ENCODE measurements at places on chromosomes 16 and 17.
A peak's percentile ranks its signal among the peaks of the same experiment; 100 is the strongest.

GRCh38 chr17:82449131-82449882, 1.2 kb downstream of the CYBC1 start:
- DNase-seq = no peak

GRCh38 chr17:50125420-50125997, 4.5 kb downstream of the SAMD14 start:
- no peak for DNase-seq

GRCh38 chr17:54608634-54609155, 292.0 kb upstream of the TOM1L1 start:
- DNase-seq = no peak

DNA sequence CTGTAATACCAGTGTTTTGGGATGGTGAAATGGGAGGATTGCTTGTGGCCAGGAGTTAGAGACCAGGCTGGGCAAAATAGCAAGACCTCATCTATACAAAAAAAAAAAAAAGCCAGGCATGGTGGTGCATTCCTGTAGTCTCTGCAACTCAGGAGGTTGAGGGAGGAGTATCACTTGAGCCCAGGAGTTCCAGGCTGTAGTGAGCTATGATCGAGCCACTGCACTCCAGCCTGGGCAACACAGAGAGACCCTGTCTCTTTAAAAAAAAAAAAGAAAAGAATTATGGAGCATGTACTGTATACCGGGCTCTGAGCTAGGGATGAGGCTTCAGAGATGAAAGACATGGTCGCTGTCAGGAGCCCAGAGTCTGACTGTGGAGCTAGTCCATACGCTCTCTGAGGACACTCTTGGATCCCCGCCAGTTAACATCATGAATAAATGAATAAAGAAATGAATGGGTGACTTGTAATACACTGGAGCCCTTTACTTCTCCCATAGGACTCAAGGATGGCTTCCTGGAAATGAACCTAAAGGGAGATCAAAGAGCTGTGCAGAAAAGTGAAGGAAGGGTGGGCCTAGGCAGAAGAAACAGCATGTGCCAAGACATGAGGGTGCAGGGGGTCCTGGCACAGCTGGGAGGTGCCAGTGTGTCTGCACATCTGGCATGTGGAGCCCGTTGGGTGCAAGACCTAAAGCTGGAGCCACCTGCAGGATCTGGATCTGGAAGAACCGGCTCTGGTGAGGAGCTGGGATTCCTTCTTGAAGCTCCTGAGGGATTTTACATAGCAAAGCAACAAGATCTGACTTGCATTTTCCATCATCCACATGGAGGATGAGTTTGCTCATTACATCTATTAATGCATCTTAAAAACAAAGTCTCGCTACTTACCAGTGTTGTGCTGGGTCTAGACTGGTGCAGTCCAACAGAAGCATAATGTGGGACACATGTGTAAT, 120.4 kb downstream of the IRX3 start:
- DNase-seq = no peak

DNA sequence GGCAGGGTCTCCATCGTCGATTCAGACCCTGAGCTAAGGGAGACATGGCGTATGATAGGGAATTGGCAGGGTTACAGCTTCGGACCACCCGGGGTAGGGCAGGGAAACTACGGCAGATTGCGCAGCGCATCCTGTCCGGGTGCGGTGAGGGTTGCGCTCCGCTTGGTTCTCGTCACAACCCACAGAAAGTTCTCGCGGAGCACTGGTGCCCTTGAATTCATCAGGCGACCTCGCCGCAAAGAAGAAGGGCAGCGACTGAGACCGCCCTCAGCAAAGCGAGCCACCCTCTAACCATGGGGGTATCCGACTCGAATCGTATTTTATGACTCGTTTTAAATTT, 1.2 kb downstream of the HS3ST3B1 start:
- no peak for DNase-seq

- DNase-seq = no peak
Observed at GRCh38 chr16:24686678-24687077, 42.8 kb upstream of the TNRC6A start.

- DNase-seq = no peak
Observed at GRCh38 chr16:84607694-84608093, 10.2 kb downstream of the COTL1 start.

DNA sequence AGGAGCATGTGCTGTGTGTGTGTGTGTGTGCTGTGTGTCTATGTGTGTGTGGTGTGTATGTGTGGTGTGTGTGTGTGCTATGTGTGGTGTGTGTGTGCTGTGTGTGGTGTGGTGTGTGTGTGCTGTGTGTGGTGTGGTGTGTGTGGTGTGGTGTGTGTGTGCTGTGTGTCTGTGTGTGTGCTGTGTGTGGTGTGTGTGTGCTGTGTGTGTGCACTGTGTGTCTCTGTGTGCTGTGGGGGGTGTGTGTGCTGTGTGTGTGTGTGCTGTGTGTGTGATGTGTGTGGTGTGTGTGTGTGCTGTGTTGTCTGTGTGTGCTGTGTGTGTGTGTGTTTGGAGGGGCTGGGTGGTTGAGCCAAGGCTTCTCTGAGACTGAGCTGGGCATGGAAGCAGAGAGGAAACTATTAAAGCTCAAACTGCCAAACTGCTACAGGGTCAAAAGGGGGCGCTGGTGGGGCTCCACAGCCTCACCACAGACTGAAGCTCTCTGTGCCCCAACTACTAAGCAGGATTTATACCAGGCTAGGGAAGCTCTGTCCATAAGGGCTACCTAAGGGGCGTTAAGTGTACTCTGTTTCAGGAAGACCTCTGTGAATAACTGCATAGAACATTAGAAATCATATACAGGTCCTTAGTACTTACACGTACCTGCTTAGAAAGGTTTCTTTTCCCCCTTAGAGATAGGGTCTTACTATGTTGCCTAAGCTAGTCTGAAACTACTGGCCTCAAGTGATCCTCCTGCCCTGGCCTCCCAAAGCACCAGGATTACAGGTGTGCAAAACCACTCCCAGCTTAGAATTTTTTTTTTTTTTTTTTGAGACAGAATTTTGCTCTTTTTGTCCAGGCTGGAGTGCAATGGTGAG, 27.8 kb upstream of the GHDC start:
- DNase-seq = no peak

DNA sequence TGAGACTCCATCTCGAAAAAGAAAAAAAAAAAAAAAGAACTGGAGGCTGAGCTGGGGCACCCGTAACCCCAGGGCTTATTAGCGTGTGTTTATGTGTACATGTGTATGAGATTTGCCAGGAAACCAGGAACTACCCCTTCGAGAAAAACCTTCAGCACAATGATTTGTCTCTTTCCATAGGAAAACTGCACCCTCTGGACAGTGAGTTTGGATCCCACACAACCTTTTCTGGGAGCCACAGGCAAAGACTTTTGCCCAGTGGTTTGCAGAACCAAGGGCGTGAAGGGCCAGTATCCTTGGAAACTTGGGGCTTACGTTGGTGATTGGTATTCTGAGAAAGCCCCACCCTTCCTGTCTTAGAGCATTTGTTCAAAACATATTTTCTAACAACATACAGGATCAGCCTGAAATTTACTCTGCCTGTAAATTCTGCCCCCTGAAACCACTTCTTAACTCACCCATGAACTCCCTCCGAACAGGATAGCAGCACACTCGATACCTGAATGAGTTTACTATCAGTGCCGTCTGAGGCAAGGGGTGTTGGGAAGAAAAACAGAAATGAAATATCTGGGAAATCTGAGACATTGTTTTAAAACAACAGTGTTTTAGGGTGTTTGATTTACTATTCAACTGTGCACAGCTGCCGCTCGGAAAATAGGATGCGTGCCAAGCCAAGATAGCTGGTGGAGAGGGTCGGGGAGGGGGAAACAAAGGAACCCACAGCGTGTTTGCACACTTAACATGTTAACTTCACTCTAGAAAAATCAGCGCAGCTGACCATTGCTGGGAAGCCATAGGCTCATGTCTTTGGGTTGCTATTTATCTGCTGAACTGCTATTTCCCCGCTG, 40.2 kb upstream of the MAF start:
- no peak for DNase-seq

DNA sequence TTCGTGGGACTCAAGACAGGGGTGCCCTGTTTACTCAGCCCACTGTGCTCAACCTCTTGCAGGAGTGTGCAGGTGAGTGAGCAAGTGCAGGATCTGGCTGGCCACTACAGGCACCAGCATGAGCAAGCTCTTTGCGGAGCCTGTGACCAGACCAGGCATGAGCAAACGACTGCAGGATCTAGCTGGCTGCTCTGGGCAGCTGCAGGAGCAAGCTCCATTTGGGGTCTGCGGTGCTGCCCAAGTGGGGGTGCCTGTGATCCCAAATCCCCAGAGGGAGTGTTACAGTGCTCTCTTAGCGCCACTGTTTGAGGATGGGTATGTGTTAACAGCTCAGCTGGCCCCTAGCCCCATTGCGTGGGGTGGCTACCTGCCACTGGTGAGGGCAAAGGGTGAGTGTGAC, 2.4 kb downstream of the USP6 start:
- peak; percentile 45 for DNase-seq

DNA sequence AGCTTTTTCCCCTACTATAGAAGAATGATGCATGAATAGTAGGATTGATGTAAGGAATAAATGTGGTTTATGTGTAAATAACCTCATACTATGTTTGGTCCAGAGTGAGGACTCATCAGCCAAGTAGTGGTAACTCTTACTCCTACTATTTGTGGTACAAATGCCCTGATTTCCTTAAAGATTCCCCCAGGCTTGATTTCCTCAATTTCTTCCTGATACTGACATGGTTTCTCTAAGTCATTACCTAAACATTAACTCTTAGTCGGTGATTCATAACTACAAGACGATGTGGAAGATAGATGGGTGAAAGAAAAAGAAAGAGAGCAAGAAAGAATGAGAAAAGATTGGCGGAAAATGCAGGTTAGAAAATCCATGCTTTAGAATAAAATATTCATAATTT, 17.2 kb upstream of the MYOCD start:
- no peak for DNase-seq

- DNase-seq = no peak
Observed at GRCh38 chr16:24853830-24854229, 8.1 kb downstream of the SLC5A11 start.

GRCh38 chr17:51419476-51419875, 159.1 kb downstream of the UTP18 start:
- no peak for DNase-seq

- DNase-seq = no peak
Observed at GRCh38 chr17:74760404-74761105, 12.1 kb downstream of the NHERF1 start.

GRCh38 chr16:55480228-55480655, 1.2 kb downstream of the MMP2 start:
- peak; percentile 88 for DNase-seq

DNA sequence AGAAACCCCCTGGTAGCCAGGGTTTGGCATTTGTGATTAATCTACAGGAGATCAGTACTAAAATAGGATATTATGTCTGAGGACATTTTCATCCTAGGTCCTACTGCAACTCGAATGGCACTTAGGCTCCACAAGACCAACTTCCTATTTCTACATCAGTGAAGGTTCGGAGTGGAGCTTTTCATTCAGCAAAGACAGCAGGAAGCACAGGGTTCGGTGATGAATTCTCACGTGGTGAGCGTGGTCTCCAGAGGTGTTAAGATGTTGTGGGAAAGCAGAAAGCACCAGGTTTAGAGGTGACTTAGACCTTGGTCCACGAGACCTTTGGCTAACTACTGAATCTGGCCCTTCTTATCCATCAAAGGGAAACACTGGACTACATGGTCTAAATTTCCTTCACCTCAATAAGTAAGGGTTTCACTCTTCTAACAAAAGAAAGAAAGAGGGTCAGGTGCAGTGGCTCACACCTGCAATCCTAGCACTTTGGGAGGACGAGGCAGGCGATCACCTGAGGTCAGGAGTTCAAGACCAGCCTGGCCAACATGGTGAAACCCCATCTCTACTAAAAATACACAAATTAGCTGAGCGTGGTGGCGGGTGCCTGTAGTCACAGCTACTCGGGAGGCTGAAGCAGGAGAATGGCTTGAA, 13.9 kb upstream of the HELZ start:
- DNase-seq = no peak

- DNase-seq = no peak
Observed at GRCh38 chr16:49972280-49972679, 52.7 kb upstream of the CNEP1R1 start.

DNA sequence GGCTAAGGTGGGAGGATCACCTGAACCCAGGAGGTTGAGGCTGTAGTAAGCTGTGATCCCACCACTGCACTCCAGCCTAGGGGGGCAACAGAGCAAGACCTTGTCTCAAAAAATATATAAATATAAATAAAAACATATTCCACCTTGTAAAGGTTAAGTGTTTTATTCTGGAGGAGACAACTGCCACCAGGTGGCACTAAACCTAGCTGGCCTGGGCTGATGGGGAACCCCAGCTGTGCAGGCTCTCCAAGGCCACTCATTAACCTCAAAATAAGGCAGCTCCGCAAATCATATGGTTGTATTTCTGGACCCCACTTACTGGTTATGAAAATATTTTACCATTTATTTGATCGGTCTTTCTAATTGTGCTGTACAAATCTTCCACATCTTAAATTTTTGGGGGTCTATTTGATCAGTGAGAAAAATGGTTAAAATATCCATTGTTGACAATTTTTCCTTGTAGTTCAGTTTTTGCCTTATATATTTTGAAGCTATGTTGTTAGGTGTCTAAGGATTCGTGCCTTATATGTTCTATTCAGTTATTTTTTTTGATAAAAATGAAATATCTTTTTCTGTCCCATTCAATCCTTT, 8.5 kb upstream of the ICAM2 start:
- no peak for DNase-seq

DNA sequence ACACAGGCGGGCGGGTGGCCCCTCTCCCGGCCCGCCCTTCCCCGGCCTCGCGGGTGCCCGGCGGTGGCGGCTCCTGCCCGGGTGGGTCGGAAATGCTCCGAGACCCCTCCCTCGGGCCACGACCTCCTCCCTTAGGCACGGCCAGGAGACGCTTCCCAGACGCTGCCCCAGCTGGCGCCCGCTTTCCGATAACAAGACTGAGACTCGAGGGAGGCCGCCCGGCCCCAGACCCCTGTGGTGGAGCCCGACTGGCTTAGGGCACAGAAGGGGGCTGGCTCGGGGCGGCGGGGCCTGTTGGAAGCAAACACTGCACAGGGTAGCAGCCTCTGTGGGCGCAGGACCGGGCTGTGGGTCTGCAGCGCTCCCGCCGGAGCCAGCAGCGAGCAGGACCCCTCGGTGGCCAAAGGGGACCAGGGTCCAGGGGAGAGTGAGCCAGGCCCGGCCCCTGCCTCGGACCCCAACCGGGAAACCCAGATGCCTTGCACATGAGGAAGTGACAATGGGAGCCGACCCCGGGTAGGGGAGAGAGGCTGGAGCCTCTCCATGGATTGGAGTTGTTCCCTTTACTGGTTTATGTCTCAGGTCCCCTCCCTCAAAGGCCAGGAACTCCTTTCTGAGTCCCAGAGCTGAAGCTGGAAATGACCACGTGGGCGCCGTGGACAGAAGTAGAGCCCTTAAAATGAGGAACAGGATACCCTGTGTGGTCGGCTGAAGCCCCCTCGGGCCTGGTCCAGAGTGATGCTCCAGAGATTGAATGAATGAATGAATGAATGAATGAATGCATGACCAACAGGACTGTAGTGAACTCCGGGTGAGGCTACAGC, 19.8 kb upstream of the ADCY7 start:
- DNase-seq = peak; percentile 65

DNA sequence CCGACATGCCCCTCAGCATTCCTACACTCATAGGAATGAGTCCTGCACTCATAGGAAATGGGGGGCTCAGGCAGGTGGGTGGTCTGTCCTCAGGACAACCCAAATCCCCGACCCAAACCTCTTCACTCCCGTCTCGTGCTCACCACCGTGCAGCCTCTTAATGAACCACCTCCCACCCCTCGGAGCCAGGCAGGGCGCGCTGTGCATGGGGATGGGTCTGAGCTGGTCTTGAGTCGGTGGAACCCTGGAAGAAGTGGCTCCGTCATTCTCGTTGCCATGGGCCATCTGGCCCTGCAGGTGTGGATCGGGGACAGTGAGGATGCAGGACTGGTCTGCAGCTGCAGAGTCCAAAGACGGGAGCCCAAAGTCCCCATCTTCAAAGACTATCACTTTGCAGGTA, 6.4 kb upstream of the RAB40B start:
- DNase-seq = no peak

GRCh38 chr16:20001856-20002707, 71.6 kb downstream of the GPR139 start:
- DNase-seq = no peak
